Ecto neural progenitor cell (in vitro differentiated cells): ENCODE measurements at places on chromosomes 5 and 9.
A peak's percentile ranks its signal among the peaks of the same experiment; 100 is the strongest.

DNA sequence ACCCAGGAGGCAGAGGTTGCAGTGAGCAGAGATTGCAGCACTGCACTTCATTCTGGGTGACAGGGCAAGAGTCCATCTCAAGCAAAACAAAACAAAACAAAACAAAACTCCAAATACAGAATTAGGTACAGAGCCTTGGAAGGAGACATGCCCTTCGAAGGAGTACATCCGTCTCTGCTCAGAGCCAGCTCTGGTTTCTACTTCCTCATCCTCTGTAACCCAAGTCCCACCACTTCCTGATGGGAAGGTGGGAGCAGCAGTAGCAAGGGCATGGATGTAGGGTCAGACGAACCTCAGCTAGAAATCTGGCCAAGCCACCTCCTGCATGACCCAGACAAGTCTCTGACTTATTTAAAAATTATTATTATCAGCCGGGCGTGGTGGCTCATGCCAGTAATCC, 16.5 kb upstream of the STXBP1 start:
- DNase-seq: no peak

- no peak for DNase-seq
Measured at GRCh38 chr5:128074953-128075352, 8.6 kb upstream of the SLC12A2 start.

- no peak for DNase-seq
Measured at GRCh38 chr5:160470437-160471361, 49.0 kb downstream of the PTTG1 start.

DNA sequence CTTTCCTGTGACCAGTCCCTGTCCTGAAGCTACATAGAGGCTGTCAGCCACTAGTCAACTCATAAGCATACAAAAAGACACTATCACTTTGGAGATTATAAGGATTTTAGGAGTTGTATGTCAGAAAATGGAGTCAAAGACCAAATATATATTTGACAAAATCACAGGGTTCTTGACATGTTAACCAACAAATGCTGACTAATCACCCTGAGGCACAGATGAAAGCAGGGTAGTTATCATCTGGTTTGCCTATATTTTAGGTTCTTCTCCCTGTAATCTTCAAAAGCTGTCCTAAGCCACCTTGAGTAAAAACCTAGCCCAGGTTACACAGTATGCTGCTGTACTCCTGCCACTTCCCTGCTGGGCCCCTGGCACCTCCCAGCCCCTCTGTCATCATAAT, 64.7 kb upstream of the ERCC6L2 start:
- DNase-seq: no peak

DNA sequence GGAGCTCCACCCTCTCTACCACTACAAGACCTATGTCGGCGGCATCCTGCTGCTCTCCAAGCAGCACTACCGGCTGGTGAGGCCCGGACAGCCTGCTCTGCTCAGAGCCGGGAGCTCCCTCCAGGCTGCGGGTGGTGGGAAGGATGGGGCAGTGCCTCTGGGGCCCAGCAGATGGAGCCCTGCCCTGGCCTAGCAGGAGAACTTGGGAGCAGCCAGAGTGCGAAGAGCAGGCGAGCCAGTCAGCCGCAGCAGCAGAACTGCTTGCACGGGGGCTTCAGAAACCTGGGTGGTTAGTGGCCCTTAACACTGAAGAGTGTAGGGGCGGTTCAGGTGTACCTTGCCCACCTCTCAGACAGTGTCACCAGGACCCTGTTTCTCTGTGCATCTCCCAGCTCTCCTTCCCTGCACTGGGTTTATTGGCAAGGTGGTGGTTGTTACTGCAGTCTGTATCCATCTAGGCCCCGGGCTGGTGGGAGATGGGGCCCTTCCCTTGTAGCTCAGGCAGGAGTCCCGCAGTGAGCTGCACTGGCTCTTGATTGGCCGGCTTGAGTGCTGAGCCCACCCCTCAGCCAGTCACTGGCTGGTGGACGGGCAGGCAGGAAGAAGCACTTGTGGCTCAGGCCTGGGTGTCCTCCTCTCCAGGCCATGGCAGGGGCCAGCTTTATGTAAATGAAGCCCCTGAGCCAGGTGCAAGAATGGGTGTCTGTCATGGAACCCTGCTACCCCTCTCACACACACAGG, 7.7 kb downstream of the B4GALT7 start:
- peak; percentile 90 for DNase-seq

DNA sequence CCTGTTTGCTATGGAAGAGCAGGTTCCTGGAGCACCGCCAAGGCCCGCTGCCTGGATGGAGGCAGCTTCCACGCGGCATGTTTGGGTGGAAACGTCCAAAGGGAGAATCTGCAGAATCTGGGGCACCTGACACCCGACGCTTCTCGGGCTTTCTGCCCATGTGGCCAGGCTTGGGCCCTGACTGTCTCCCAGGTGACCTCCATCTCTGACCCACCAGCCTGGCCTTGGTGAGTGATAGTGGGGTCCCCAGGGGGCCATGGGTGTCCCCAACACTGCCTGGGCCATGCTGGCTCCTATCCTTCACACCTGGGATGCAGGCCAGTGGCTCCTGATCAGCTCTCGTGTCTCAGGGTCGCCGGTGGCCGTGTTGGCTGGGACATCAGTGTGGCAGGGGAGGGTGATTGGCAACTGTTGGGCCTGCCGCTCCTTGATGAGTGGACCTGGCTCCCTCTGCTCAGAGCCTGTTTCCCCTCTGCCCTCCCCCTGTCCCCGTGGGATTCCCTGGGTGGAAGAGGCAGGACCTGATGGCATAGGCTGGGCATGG, 34.0 kb downstream of the GLT6D1 start:
- peak; percentile 41 for DNase-seq

DNA sequence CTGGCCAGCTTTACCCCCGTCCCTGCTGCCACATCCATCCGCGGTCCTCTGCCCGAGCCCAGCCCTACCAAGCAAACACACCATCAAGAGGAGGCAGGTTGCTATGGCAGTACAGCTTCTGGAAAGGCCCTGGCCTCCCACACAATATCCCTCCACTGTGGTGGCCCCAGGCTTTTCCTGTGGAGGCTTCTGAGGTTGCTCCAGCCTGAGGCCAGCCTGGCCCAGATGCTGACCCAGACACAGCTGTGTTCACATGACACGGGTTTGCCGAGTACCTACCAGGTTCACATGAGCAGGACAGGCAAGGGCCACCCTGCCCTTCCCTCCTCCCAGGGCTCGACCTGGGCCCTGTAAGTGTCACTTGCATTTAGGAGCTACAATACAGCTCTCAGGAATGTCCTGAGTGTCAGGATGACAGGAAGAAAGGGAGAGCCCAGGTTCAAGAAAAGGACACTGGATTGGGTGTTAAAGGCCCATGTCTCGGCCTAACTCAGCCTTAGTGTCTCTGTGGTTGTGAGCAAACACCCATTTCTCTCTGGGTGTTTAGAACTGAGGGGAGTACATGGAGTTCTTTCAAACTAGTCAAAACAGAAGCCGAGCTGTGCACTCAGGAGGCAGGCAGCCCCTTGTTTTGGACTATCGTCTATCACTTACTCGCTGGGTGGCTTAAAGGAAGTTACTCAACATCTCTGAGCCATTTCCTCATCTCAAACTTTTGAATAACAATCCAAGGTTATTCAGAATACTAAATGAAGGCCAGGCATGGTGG, 40.2 kb downstream of the NAIF1 start:
- no peak for DNase-seq

GRCh38 chr5:91025956-91026355, 357.2 kb downstream of the ARRDC3 start:
- DNase-seq: no peak

- DNase-seq: no peak
Measured at GRCh38 chr5:39169081-39169480, 50.3 kb downstream of the FYB1 start.

DNA sequence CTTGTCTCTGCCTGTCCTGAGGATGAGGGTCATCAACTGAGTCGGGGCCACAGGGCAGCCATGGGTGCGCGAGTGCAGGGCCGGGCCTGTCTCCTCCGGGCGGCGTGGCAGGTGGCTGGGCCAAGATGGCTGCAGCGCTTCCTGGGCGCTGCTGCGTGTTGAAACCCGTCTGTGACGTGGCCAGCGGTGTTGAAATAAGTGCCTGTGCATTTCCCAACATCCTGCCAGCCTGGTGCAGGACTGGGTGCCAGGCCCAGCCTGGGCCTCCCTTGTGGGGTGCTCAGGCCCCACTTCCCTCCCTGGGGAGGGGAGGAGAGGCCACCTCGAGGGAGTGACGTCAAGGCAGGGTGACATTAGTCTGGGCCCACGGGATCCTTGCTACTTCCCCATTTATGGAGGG, 45.5 kb downstream of the RXRA start:
- no peak for DNase-seq

- no peak for DNase-seq
Measured at GRCh38 chr5:95954716-95955115, 6.9 kb downstream of the ELL2 start.

DNA sequence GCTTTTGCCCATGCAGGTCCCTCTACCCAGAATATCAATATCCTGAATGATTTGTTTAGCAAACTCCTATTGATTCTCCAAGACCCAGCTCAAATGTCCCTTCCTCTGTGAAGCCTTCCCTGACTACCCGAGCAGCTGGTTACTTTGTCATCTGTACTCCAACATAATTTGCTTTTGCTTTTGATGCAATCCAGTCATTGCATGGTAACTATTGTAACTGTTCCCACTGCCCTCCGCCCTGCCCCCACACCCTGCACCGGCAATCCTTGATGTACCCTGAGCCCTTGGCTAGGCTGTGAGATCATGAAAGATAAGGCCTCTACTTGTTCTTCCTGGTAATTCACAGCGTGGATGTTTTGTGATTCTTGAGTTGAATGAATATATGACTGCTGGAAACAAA, 119.9 kb upstream of the BOD1 start:
- DNase-seq: no peak

GRCh38 chr5:137091472-137091871, 407.7 kb downstream of the SPOCK1 start:
- DNase-seq: peak; percentile 55

GRCh38 chr9:28032268-28032590, 458.9 kb upstream of the C9orf72 start:
- no peak for DNase-seq

DNA sequence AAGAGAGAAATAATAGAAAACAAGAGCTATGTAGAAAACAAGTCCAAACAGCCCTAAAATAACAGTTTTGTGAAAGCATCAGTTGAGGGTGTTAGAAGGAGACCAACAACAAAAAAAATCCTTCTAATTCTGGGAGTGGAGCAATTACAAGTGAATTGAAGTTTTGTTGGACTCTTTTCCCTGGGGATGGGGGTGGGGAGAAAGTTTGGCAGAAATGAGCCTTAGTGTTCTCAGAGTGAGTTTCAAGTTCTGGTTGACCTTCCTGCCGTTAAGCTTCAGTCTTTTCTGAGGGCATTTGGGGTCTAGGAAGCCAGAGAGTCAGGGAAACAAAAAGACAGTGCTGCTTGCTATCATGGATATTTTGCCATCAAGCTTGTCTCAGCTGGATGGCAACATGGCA, 106.3 kb upstream of the TRIM32 start:
- DNase-seq: no peak

GRCh38 chr9:68513981-68514380, 26.7 kb downstream of the TMEM252 start:
- DNase-seq: no peak

- no peak for DNase-seq
Measured at GRCh38 chr5:147404706-147405105, 105.2 kb downstream of the DPYSL3 start.

- no peak for DNase-seq
Measured at GRCh38 chr5:16936989-16937438, 926 bp upstream of the MYO10 start.

DNA sequence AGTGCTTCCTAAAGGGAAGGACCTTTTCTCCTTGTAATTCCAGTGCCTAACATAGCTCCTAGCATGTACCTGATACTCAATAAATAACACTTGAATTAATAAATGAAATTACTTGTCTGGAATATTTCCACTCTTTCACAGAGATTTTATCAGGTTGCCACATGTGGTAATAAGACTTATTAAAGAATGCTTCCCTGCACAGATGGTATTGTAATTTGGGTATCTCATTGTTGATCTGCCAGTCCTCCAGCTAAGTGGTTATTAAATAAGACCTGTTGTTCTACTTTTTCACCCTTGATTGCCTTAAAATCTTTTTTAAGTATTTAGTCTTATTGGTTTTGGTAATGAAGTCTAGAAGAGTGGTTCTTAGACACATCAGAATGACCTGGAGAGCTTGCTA, 28.1 kb upstream of the CETN3 start:
- no peak for DNase-seq

- DNase-seq: no peak
Measured at GRCh38 chr5:113433862-113434612, 752 bp downstream of the TSSK1B start.

GRCh38 chr5:109327570-109327969, 82.2 kb downstream of the PJA2 start:
- DNase-seq: no peak

DNA sequence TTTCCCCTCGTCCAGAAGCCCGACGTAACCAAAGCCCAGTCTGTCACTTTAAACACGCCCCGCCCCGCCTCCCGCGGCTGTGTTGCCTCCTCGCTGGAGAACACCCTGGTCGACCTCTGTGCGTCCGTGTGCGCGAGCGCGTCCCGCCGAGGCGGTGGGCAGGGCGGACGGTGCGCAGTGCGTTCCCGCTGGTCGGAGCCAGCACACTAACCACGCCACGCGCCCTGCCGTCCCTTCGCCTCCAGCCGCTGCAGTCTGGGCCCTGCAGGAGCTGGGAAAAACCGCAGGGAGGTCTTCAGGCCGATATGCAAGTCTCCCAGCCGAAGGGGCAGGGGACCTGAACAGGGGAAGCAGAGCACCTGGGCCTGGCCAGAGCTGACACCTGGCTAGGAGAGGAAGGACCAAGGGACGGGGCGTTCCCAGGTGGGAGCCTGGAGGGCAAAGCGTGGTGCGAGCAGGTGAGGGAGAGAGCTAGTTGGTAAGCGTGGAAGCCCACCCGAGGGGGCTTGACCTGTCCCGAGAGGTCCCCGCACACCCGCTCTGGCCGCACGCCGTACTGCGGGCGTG, 1.3 kb upstream of the PHPT1 start:
- peak; percentile 89 for DNase-seq

GRCh38 chr5:122352331-122352730, 40.3 kb downstream of the SNCAIP start:
- DNase-seq: no peak

GRCh38 chr5:35338157-35338453, 107.8 kb upstream of the PRLR start:
- no peak for DNase-seq

GRCh38 chr5:116137544-116138378, 52.9 kb downstream of the COMMD10 start:
- no peak for DNase-seq
